SK-MEL-5 (cell line): ENCODE measurements at places on chromosomes 5 and 9.
A peak's percentile ranks its signal among the peaks of the same experiment; 100 is the strongest.

GRCh38 chr9:132241840-132242620 is 80.2 kb downstream of the NTNG2 start:
- DNase-seq = no peak

GRCh38 chr5:31476738-31477141 is 55.2 kb downstream of the DROSHA start:
- DNase-seq = no peak

- peak; percentile 71 for DNase-seq
These were observed 60.1 kb upstream of the HSPA9 start for GRCh38 chr5:138635265-138635664.

- DNase-seq = no peak
These were observed 43.1 kb downstream of the HMGCR start for GRCh38 chr5:75380099-75380498.

GRCh38 chr5:21184581-21184980 is 1196.6 kb upstream of the CDH18 start:
- DNase-seq = no peak
